ENCODE measurements at places on chromosomes 5 and 9.

DNA sequence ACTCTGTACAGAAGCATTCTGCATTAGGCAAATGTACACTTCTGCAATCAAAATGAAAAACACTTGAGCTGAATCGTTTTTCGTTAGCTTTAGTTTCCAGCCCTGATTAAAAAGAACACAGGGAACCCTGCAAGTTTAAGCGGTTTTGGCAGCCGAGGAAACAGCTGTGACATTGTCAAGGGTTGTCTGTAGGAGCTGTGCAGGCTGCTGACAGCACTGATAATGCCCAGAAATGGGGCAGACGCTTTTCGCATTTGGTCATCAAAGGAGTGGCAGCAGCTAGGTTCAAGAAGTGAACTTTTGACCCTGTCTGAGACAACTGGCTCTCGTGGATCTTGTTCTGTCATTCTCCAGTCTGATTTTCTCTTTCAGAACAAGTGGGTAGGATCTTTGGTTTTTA lies 165.6 kb upstream of the CCDC152 start:
- DNase-seq = no peak

GRCh38 chr5:117761186-117761585 lies 1186.6 kb upstream of the SEMA6A start:
- no peak for DNase-seq

- DNase-seq = no peak
These were observed 66.8 kb downstream of the MEF2C start for GRCh38 chr5:88816195-88816594.

DNA sequence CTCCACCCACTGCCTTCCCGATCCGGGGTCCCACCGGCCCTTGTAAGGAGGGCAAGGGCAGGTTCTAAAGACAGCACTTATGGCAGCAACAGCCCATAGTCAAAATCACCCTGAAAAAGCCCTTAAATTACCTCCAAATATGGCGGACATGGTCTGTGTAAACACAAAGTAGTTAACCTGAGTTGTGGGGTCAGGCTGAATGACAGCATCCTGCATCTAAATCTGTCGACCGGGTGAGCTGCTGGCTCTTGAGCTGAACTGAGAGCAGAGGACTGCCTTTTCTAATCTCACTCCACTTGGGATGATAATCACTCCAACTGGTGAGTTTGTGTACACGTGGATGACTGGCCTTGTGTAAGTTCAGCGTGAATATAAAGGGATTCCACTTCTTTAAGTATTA lies 249.6 kb downstream of the DENND1A start:
- no peak for DNase-seq

DNA sequence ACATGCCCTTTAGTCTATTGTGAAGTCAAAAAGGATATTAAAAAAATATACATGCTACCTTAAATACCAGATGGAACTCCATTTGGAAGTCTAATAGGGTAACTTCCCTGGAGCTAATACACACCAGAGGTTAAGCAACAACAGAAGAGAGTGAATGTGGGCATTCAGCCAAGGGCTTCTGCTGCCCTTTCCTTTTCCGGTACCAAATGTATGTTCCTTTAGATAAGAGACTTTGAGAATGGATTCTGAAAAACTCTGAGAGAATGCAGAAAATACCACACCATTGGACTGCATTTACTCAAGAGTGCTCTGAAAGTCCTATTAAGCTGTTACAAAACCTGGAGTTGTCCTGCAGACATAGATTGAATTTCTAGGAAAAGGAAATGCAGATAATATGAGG lies 23.8 kb upstream of the TRPM3 start:
- no peak for DNase-seq

DNA sequence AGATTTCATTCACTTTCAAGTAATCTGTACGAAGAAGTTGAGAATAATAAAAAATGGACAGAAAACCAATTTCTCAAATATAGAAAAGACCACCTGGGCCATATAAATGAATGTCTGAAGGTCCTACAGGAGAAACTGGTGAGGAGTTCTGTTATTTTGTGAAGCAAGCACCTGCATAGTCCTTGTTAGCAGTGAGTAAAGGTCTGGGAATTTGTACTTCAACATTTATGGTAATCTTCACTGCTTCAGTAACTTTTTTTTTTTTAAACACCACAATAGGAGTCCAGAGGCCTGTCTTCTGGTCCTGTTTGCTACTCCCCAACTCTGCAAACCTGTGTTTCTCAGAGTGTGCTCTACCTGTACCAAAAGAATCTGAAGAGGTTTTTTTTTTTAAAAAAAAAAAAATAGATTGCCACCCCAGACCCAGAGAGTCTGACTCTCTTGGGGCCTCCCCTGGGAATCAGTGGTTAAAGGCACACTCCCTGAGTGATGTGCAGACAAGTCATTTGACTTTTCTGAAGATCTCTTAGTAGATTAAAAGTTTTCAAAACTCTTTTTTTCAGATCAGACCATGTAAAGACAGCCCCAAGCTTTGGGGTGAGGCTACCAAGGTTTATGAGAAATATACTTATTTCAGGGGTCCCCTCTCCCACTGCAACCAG lies 55.5 kb downstream of the FAM81B start:
- DNase-seq = no peak

GRCh38 chr9:77725820-77726219 lies 77.7 kb upstream of the GNA14 start:
- no peak for DNase-seq

- DNase-seq = no peak
These were observed 87.9 kb downstream of the ANKH start for GRCh38 chr5:14783691-14784090.

Data from CD4-positive, alpha-beta T cell treated with Interleukin-1 beta for 1 hour (primary cell).